ENCODE measurements at places on chromosomes 3 and 15.

DNA sequence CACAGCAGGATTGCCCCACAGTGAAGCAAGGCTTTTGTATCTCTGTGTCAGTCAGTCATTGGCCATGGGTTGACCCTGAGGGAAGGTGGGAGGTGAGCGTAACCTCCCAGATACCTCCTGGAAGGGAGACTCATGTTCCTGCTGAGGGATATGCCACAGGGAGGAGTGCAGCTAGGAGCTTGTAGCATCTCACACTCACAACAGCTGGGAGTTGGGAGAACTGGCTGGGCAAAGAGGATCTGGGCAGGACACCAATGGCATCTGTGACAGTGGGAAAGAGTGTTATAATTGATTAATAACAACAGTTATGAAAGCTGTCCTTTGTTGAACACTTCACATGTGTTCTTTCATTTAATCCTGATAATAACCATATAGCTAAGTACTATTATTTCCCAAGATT, 171.0 kb downstream of the TLE3 start:
- no peak for DNase-seq

- DNase-seq, result no peak
Measured at GRCh38 chr15:63913786-63914315, 80.1 kb upstream of the HERC1 start.

- DNase-seq, result no peak
Measured at GRCh38 chr3:170480111-170480510, 61.4 kb downstream of the CLDN11 start.

GRCh38 chr3:194318511-194319161, 32.5 kb downstream of the CPN2 start:
- DNase-seq, result no peak

DNA sequence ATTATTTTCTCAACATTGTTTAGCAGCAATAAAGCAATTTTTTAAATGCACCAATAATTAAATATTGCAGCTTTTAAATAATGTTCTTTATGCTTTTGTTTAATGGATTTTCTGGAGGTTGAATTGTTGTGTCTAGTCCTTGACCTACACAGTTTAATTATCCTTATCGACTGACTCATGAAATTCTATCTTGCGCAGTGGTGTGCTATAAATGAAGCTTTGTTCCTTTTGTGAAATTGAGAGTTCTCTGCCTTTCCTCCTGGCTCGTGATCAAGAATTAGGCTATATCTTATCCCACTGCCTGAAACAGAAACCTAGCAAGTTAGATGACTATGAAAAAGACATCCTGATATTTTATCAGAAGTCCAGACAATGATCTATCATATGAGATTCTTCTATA, 37.0 kb upstream of the PIK3R4 start:
- no peak for DNase-seq

DNA sequence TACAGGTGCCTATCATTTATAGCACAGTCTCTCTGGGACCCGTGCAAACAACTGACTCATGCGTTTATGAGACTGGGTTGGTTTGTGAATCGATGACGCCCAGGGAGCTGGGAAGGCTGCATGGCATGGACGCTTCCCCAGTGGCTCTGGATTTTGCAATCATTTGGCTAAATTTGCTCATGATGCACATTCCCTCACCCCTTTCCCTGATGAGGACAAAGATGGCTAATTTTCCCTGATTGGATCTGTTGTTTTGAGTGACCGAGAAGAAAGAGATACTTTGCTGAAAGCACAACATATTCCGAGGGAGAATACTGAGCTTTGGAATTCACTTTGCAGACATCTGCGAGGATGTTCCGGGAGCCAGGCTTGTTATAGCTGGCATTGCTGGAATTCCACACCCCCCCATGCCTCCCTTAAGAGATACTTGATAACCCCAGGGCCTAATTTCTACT, 51.1 kb downstream of the CGNL1 start:
- no peak for DNase-seq

DNA sequence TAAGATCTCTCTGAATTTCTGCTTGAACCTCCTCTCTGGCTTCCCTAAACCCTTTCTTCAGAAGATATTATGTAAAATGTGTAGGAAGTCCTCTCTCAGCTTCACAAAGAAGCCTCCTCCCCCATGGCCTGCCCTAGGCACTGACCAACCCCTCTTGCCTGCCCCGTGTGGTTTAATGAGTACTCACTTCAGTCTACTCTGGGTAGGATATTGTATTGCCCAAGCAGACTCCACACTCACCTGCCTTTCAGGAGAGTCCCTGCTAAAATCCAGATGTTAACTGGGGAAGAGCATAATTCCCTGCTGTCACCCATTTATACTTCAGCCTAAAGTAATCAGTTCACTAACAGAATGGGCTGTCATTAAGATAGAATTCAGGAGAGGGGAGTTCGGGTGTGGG, 2.6 kb upstream of the AGBL1 start:
- DNase-seq, result no peak

DNA sequence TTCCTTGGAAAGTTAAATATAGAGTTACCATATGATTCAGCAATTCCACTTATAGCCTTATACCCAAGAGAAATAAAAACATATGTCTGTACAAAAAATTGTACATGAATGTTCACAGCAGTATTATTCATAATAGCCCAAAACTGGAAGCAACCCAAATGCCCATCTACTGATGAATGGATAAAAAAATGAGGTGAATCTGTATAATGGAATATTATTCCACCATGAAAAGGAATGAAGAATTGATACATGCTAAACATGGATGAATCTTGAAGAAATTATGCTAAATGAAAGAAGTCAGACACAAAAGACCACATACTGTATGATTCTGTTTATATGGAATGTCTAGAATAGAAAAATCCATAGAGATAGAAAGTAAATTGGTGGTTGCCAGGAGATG, 61.4 kb downstream of the TTC23 start:
- DNase-seq, result no peak

- DNase-seq, result no peak
Measured at GRCh38 chr15:68417897-68418296, 14.1 kb downstream of the ITGA11 start.

GRCh38 chr3:59040902-59041301, 8.9 kb downstream of the CFAP20DC start:
- DNase-seq, result no peak

DNA sequence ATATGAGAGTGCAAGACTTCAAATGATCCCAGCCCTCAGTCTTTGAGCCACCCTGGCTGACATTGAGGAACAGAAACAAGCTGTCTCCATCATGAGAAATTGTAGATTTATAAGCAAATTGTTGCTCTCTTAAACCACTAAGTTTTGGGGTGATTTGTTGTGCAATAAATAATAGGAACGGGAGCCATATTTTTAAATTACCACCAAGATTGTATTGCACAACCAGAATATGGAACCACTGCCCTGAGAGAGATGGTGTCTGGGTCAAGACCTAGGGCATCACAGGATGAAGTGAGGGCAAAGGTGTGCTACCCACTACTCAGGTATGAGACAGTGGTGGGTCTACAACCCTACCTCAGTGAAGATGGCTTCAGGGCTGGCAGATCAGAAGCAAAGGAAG, 2.3 kb upstream of the CFAP92 start:
- DNase-seq, result no peak

DNA sequence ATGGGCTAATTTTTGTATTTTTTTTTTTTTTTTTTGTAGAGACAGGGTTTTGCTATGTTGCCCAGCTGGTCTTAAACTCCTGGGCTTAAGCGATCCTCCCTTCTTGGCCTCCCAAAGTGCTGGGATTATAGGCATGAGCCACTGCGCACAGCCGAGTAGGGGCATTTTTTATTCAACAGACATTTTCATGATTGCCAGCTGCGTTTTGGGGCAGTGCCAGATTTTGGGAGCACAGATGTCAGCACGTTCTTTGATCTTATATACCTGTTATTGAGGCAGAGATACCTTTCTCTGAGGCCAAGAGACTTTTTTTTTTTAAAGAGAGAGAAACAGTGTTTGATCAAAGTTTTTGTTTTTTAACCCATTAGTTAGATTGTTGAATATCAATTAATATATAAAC, 16.8 kb downstream of the NEO1 start:
- DNase-seq, result no peak

- DNase-seq, result no peak
Measured at GRCh38 chr3:139617672-139618268, 60.0 kb downstream of the NMNAT3 start.

DNA sequence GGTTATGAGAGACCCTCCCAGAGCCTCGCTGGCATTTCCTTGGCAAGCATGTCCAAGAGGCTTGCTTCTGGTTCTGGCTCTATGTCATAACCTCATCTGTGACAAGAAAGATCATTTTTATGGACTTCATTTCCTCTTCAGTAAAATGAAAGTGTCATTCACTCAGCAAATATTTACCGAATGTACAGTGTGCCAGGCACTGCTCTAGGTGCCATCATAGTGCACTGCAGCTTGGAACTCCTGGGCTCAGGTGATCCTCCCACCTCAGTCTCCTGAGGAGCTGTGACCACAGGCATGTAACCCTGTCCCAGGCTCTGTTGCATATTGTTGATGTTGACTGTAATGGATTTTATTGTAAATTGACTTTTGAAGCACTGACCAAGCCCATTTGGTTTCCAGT, 18.7 kb upstream of the ITPKA start:
- no peak for DNase-seq

- no peak for DNase-seq
Measured at GRCh38 chr3:129413687-129414506, 14.5 kb downstream of the EFCAB12 start.

- no peak for DNase-seq
Measured at GRCh38 chr15:58313810-58314592, 117.8 kb upstream of the LIPC start.

DNA sequence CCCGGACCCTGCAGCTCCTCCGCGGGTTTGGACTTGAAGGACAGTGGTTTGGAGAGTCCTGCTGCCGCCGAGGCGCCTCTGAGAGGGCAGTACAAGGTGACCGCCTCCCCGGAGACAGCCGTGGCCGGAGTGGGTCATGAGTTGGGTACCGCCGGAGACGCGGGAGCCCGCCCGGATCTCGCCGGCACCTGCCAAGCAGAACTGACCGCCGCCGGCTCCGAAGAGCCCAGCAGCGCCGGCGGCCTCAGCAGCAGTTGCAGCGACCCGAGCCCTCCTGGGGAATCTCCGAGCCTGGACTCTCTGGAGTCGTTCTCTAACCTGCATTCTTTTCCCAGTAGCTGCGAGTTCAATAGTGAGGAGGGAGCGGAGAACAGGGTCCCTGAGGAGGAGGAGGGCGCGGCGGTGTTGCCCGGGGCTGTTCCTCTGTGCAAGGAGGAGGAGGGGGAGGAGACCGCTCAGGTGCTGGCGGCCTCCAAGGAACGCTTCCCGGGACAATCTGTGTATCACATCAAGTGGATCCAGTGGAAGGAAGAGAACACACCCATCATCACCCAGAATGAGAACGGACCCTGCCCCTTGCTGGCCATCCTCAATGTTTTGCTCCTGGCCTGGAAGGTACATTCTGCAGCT, 634 bp downstream of the MINDY2 start:
- peak; percentile 61 for DNase-seq

DNA sequence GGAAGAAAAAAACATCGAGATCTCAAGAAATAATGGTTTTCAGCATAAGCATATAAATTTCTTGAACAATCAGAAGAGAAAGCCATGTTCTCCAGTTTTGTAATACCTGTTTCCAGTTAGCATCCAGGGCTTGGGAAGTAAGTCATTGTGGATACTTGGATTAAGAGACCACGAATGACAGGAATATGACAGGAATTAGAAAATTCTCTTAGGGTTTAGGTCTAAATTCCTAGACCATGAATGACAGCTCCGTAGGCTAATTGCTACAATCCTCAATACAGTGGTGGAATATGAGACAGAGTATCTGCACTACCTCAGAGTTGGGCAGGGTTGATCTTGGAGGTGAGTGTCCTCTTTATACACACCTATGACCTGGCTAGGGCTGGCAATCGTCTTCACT, 517.5 kb downstream of the NTRK3 start:
- DNase-seq, result no peak

DNA sequence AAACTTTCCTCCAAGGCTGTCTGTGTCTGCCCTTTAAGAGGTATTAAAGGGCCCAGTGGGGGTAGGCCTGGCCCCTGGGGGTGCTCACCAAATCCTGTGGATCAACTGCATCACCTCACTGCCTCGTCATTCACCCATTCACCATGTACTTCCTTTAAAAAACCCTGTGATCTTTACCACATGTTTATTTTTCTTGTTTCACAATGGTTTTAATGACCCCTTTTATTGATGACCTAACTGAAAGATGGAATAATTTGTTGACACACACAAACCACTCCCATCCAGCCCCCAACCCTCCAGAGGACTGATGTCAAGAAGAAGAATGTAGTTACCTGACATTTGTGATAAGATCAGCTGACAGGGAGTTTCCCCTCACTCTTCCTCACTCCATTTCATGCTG, 40.8 kb downstream of the KCNAB1 start:
- DNase-seq, result no peak

GRCh38 chr15:44147636-44148035, 47.4 kb downstream of the FRMD5 start:
- DNase-seq, result no peak

GRCh38 chr3:107394502-107394901, 17.3 kb downstream of the CCDC54 start:
- no peak for DNase-seq

DNA sequence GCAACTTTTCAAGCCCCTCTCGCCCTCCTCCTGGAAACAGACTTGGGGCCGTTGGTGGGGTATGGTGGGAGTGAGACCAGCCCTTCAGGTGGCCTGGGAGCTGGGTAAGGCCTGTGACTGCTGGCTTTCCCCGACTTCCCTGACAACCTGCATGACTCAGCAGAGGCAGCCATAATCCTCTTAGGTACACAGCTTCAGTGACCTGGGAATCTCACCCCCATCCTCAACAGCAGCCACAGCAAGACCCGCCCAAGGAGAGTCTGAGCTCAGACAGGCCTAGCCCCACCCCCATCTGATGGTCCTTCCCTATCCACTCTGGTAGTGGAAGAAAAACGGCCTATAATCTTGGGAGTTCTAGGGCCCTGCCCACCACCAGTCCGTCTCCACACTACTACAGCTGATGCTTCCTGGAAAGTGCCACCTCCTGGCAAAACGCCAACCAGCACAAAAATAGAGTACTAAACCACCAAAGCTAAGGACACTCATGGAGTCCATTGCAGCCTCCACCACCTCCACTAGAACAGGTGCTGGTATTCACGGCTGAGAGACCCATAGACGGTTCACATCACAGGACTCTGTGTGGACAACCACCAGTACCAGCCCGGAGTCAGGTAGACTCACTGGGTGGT, 13.1 kb upstream of the SLC27A2 start:
- no peak for DNase-seq

DNA sequence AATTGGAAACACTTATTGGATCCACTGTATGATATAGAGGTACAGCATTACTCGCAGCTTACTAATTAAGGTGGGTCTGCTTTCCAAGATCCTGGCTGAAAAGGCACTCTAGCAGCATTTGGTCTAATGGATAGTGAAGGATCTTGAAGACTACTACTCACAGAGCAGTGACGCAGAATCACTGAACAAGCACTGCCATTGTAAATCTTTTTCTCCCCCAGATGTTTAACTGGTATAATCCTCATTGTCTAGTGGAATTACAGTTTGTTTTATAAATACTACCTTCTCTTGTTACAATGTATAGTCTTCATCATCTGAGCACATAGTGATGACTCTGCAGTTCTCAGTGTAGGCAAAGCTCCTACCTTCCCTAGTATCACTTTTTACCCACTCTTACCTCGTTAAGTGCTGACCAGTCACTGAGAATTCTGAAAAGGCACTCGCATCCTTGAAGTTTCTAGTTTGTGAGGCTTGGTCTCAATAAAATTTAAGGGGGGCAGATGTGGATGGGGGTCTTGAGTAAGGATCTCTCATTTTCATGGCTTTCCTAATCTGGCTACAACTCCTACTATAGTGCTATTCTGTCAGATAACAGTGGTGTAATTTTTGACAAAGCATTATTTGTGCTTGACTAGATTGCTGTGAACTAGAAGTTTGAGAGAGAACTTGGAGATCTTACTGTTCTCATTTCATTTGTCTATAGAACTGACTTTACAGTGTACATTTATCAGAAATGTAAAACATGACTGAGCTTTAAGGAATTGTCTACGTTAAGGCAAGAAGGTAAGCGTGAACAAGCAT, 23.2 kb downstream of the MAPK6 start:
- no peak for DNase-seq
